ENCODE measurements at places on chromosomes 5 and 9.

- DNase-seq: no peak
These were observed 144.4 kb upstream of the PHYKPL start for GRCh38 chr5:178376921-178377582.

- no peak for DNase-seq
These were observed 96.3 kb downstream of the FOXD1 start for GRCh38 chr5:73352243-73352642.

GRCh38 chr9:2621722-2622460, at the start of gene VLDLR:
Gene VLDLR, plus strand, starts transcription at chr9:2621787. Its CDS starts 403 bp downstream, at chr9:2622190.
- peak; percentile 74 for DNase-seq

GRCh38 chr5:67095346-67096171, 101.0 kb downstream of the CD180 start:
- DNase-seq: peak; percentile 84

DNA sequence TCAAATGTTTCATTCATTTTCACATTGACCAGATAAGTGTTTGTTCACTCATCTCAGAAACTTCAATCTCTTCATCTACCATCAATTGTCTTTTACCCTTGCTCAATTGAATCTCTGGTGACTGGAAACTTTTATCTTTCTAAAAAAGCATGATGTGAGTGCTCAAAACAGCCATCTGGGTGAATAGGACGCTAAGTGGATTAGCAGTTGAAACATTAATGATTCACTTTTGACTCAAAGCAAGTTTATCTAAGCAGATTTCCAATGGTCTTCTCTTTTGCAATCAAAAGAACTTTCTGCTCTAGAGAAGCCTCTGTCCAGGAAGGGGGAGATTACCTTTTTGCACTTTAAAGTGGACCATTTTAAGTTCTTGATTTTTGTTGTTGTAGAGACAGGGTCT, 22.2 kb downstream of the KLF4 start:
- no peak for DNase-seq
